GM13976 (cell line): ENCODE measurements at places on chromosomes 5 and 9.

DNA sequence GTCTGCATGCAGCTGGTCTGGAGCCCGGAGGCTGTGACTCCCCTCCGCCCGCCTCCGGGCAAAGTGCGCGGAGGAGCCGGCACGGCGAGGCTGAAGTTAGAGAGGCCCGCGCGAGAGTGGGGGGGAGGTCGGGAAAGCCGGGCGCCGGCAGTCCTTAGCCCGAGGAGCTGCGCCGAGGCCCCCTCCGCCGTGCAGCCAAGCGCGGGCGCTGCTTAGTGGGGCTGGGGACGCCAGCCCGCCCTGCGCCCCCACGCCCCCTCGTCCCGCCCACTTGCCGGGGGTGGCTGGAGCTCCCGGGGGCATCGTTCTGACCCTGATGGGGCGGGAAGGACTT lies 403 bp downstream of the NINJ1 start:
- DNase-seq, result peak; percentile 86

- no peak for DNase-seq
Observed at GRCh38 chr9:81531511-81531910, 157.8 kb downstream of the TLE1 start.

DNA sequence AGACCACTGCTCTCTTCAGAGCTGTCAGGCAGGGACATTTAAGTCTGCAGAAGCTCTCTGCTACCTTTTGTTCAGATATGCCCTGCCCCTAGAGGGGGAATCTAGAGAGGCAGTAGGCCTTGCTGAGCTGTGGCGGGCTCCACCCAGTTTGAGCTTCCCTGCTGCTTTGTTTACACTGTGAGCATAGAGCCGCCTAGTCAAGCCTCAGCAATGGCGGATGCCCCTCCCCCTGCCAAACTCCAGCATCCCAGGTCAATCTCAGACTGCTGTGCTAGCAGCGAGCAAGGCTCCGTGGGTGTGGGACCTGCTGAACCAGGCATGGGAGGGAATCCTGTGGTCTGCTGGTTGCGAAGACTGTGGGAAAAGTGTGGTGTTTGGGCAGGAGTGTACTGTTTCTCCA lies 59.9 kb downstream of the CAVIN4 start:
- no peak for DNase-seq

DNA sequence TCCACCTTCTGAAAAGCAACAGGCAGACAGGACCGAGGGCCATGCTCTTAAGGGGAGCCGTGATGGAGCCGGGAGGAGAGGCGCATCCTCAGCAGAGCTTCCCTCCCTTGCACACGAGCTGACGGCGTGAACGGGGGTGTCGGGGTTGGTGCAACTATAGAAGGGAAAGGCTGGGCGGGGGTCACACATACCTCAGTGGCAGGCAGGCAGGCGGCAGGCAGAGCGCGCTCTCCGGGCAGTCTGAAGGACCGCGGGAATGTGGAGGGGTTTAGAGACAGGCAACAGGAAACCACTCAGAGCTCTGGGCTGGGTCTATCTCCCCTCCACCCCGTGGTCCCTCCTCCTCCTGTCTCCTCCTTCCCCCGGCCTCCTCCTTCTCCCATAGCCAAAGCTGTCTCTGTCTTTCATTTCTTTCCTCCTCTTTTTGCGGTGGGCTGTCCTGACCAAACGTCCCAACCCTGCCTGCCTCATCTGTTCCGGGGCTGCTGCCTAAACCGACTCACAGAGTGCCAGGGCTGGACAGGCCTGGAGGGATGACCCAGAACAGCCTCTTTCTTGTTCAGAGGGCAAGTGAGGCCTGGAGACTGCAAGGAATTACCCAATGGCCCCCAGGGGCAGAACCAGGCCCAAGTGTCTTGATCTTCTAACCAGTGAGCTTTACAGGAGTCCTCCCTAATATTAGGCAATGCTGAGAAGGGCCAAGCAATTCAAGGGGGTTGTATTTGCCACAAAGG lies at the start of gene SPARC:
Gene SPARC (minus strand): TSS at position 242 of the 734 bp plus-strand sequence. CDS start 10,727 bp downstream, outside the sequence.
- DNase-seq, result no peak

DNA sequence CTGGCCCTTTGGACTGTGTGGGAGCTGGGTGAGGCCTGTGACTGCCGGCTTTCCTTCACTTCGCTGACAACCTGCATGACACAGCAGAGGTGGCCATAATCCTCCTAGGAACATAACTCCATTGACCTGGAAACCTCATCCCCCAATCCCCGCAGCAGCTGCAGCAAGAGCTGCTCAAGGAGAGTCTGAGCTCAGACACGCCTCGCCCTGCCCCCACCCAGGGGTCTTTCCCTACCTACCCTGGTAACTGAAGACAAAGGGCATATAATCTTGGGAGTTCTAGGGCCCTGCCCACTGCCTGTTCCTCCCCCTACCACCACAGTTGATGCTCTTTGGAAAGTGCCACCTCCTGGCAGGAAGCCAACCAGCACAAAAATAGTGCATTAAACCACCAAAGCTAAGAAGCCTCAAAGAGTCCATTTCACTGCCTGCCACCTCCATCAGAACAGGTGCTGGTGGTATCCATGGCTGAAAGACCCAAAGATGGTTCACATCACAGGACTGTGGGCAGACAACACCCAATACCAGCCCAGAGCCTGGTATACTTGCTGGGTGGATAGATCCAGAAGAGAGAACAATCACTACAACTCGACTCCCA lies 18.4 kb downstream of the TRIM36 start:
- no peak for DNase-seq

GRCh38 chr5:73729329-73729728 lies 103.3 kb downstream of the ARHGEF28 start:
- no peak for DNase-seq

GRCh38 chr5:36730537-36731216 lies 124.3 kb downstream of the SLC1A3 start:
- DNase-seq, result no peak

DNA sequence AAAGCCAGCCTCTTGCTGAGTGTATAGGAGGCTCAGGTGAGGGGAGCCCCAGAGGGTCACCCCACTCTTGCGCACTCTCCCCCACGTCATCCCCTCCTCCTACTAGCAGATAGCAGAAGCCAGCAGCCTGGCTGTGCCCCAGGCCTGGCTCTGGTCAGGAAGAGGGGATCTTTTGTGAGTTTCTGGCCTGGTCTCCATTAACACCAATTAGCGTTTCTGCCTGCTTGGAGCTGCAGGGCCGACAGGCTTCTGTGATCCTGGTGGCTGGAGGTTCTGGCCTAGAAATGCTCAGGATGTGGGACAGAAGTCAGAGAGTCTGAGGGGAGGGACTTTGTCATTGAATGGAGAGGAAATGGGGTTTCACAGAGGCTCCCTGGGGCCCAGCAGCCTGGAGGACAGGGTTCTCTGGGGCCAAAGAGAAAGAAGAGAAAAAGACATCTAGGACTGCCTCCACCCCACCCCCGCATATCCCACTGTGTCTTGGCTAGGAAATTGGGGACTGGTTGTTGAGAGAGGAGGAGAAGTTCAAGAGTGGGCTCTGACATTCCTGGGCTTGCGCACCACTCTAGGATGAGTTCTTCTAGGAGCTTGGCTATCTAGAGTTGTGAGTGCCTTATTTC lies 47.5 kb upstream of the ARAP3 start:
- DNase-seq, result no peak

- DNase-seq, result no peak
Observed at GRCh38 chr5:154849791-154850201, 607 bp downstream of the FAXDC2 start.

DNA sequence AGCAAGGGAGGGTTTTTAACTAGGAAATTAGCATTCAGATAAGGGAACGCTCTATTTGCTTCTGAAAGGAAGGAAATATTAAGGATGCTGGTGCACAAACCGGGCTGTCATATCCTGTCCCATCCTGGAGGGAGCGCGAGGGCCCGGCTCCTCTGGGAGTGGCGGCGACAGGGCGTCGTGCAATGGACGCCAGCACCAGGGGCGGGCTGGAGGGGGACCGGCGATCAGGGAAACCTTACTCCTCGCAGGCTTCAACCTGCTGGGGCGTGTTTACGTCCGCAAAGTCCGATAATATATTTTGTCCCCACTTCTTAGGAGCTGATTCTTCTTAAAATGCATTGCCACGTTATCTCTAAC lies 197.1 kb upstream of the TBCA start:
- no peak for DNase-seq

- DNase-seq, result no peak
Observed at GRCh38 chr9:120438836-120439546, 141.0 kb downstream of the CDK5RAP2 start.

GRCh38 chr9:137243626-137244485 lies 2.8 kb downstream of the TUBB4B start:
- no peak for DNase-seq

DNA sequence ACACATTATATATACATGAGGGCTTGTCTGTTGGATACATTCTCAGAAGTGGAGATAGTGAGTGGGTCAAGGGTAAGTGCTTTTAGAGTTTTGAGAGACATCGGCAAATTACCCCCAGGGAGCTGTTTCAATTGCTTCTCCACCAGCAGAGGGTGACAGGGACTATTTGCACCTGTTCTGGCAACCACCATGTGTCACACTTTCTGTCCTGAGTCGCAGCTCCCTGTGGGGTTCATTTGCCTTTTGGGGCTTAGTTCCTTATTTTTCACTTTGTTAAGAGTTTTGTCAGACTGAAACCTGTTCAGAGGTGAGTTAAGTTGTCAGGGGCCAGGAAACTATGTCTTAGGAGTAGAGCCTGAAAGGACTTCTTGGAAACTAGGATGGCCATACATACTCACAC lies 20.1 kb upstream of the SLC36A1 start:
- peak; percentile 83 for DNase-seq

DNA sequence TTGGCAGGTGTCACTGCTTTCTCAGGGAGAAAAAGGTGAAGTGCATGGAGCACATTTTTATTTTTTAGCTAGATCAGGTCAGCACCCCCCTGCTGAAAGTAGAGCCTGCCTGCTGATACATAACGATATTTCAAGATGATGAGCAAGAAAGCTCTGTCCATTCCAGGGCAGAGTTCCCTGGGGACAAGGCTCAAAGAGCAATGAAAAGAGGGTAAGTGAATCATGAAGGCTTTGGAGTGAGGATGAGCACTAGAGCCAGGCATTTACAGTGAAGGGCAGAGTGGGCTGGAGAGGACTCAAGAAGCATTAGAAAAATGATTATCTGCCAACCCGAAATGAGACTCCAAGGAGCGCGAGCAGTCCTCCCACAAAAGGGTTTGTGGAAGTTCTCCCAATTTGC lies 345.7 kb downstream of the TLE4 start:
- no peak for DNase-seq

GRCh38 chr5:68343421-68343826 lies 127.9 kb downstream of the PIK3R1 start:
- peak; percentile 31 for DNase-seq

DNA sequence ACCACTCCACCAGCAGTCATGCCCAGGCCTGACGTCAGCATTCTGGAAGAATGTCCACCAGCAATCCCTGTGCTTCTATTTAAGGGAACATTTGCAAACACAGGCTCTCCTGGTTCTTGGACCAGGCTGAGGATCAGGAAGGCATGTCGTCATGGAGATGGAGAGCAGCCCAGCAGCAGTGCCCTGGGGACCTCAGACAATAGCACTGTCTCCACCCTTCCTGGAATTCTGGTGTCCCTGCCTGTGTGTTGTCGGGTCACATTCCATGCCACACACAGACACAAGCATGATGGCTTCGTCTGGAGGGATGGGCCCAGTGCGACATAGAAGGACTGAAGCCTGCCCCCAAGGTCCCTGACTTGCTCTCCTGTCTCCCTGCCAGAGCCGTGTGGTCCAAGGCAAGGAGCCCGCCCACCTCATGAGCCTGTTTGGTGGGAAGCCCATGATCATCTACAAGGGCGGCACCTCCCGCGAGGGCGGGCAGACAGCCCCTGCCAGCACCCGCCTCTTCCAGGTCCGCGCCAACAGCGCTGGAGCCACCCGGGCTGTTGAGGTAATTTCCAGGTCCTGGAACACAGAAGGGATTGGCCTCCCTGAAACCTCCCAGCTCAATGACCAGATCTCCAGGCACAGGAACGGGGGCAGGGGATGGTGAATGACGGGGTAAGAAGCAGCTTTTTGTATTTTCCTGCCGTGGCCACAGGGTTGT lies 43.8 kb downstream of the STOM start:
- DNase-seq, result peak; percentile 8

DNA sequence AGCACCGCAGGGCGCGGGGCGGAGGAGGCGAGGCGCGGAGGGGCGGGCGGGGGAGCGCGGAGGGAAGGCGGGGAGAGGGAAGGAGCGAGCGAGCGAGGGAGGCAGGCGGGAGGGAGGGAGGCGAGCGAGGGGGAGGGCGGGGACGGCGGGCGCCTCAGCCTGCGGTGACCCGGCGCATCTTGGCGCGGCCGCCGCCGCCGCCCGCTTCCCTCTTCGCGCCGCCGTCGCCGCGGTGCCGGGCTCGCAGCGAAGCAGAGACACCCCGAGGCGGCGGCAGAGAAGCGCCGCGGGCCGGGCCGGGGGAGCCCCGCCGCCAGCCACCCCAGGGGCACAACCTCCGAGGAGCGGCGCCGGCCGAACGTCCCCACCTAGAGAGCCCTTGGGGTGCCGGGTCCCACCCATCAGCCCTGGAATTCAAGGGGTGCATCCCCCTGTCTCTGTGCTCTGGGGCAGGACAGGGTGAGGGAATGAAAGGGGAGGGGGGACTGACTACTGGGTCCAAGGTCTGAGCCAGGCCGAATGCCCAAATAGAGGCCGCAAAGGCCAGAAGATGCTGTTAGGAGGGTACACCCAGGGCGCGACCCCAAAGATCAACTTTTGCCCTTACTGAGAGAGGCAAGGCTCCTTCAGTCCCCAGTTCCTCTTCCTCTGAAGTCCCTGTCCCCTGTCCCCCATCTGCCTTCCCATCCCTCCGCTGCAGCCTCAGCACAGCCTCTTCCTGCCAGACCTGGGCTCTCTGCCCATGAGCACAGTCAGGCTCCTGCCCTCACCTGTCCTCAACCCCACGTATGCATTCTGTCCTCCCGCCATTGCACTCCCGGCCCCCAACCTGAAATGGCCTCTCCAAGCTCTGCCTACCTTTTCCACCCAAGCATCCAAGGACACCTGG lies at the start of gene ADAMTS2:
Gene ADAMTS2 (minus strand): TSS at position 29 of the 889 bp plus-strand sequence. CDS start 133 bp downstream, outside the sequence.
- DNase-seq, result no peak

DNA sequence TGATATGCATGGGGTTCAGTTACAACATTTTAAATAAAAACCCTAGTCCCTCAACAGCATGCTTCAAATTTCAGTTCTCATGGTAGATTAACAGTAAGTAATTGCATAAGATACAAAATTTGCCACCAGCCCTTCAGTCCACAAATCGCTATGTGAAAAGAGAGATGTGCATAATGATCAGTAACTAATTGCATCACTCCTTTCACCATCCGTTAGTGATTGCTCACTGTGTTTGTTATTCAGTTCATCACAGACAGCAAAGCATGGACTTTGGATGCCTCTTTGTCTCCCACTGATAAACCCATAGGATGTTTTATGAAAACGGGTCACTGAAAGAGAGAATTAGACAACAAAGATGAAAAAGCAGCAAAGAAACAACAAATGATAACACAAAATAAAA lies 103.2 kb downstream of the MCTP1 start:
- no peak for DNase-seq
